GM04504 (cell line): ENCODE measurements at places on chromosomes 4 and X.

- no peak for DNase-seq
These were observed 25.9 kb upstream of the SMARCAD1 start for GRCh38 chr4:94181815-94182214.

DNA sequence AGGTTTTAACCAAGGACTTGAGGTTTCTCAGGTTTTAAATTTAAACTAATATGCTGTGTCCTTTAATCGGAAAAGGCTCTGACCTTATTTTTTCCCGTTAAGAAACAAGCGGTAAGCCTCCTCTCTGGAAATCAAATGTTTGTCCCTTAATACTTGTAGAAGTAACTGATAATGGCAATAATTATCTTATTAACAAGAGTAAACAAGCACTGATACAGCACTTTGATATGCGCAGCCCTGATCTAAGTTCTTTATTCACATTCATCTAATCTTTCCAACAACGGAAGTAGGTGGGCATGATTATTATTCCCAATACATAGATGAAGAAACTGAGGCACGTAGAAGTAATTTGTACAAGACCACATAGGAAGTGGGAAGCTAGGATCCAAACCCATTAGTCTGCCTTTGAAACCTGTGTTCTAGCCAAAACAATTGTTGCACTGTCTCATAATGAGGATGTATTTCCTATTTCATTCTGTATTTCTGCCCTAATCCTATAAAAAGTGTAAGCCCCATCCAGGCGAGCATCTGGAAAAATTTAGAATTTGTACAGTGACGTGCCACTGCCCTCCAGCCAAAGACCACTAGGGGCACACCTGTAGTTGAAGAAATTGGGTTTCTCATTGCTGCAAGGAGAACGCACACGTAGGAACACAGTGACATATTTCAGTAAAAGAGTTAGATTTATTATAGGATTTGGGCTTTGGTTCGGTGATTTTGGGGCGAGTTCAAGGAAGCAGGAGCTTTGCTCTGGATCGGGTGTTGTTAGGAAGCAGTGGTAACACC is 606 bp downstream of the CXorf58 start:
- DNase-seq: no peak

DNA sequence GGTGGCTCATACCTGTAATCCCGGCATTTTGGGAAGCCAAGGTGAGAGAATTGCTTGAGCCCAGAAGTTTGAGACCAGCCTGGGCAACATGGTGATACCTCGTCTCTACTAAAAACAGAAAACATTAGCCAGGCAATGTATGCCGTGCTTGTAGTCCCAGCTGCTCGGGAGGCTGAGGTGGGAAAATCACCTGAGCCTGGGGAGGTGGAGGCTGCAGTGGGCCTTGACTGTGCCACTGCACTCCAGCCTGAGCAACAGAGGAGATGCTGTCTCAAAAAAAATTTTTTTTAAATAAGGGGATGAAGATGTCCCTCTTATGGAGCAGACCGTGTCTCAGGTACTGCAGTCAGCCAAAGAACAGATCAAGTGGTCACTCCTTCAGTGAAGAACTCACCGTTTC is 13.5 kb downstream of the CTAG1B start:
- no peak for DNase-seq

GRCh38 chrX:31603411-31604120 is 531.7 kb upstream of the FTHL17 start:
- no peak for DNase-seq

- DNase-seq: peak; percentile 71
These were observed 34.6 kb downstream of the NBDY start for GRCh38 chrX:56763556-56764152.

- DNase-seq: no peak
These were observed 384.3 kb downstream of the GPM6A start for GRCh38 chr4:175427751-175428150.

- DNase-seq: no peak
These were observed 801.4 kb upstream of the GRID2 start for GRCh38 chr4:91502365-91502764.

DNA sequence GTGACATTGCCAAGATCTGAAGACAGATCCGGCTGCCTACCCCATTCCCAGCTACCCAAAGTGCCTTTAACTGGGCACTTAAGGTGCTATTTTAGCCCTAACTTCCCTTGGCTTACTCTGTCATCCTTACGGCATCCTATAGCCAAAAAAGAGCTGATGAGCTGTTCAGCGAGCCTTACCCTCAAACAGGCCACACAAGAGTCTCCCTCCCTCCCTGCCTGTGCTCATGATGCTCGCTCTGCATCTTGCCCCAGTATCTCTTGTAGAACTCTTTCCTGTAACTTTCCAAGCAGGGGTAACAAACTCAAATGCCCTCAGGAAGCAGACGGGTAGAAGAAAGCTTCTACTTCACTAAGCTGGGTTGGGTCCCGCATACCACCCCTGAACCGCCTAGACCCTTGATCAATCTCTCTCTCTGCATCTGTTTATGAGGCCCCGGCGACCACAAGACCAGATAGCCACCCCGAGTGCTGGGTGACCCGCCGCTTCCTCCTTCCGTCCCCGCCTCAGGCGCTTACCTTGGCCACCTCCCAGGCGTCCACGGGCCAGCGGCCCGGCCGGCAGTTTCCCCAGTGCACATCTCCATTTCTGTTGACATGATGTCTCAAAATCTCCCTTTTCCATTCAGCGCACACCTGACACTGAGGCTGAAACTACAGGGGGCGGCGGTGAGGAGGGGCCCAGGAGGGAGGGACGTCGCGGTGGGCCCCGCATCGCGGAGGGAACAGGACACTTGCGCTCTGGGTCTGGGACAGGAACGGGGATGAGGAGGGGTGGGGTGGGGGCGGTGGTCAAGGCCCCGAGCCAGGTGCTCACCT is 663 bp downstream of the CXorf38 start:
- no peak for DNase-seq

DNA sequence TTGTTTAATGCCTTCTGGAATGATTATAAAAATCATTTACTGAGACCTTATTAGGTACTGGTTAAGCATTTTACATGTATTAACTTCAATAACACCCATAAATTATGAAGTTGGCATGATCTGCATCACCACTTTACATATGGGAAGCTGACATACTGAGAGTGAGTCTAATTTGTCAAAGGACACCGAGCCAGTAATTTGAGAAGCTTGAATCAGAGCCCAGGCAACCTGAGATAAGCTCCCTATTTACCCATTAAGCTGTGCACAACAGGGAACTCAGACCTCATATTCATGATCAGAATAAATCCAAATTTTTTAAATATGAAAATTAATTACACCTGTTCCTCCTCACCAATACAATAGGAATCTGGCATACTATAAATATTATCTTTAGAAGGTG is 247.9 kb upstream of the EPHA5 start:
- DNase-seq: no peak

DNA sequence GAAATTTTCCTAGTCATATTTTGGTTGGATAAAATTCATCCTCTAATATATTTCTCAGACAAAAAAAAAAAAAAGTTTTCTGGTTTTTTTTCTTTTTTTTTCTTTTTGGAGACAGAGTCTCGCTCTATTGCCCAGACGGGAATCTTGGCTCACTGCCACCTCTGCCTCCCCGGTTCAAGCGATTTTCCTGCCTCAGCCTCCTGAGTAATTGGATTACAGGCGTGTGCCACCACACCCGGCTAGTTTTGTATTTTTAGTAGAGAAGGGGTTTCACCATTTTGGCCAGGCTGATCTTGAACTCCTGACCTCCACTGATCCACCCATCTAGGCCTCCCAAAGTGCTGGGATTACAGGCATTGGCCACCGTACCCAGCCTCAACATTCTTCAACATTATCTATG is 432.7 kb upstream of the PABPC4L start:
- no peak for DNase-seq

- no peak for DNase-seq
These were observed 71.0 kb downstream of the MTHFD2L start for GRCh38 chr4:74228691-74229640.

DNA sequence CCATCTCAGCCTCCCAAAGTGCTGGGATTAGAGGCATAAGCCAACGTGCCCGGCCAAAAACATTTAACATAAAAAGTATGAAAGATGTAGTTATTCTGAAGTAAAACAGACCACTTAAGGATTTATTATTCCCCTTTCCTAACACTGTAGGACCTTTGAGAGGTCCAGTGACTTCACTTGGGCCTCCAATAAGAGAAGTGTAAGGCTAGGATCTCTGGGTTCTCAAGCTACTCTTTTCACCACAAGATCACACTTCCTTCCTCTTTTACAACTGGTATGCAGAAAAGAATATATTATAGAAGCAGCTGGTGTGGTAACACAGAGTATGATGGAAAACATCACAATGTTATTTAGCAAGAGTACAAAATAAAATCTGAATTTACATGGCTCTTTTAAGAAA is 30.2 kb upstream of the CCNG2 start:
- no peak for DNase-seq

- no peak for DNase-seq
These were observed 300.7 kb upstream of the MAGEC2 start for GRCh38 chrX:142505839-142506238.

- DNase-seq: no peak
These were observed 108.8 kb upstream of the NALF2 start for GRCh38 chrX:69395306-69395705.

DNA sequence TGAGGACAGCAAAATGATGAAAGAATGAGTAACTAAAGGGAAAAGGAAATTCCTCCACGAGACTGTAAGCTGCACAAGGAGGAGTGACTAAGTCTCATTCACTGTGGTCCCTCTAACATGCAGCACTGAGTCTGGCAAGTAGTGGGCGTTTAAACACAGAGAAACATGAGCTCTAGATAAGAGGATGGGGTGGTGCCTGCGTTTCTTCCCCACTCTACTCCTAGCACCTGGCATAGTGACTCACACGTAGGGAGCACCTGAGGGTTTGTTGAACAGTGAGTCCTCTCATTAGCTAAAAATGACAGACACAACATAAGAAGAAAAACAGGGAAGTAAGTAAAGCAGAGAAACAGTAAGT is 105.8 kb upstream of the CBR4 start:
- peak; percentile 86 for DNase-seq

DNA sequence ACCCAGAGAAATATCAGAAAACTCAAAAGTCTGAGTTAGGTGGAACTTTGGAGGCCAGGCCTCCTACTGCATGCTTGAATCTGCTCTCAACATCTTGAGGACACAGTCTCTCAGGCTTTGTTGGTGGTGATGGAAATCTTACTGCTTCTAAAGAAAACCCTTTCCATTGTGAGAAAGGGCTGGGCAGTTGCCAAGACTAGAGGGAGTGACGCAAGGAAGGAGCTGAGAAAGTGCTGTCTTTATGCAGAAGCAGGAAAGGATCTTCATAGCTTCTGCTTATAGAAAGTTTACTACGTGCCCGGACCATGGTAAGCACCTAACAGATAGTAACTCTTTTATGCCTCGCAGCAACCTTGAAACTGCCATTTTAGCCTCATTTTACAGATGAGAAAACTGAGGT is 2.4 kb upstream of the CRMP1 start:
- no peak for DNase-seq

DNA sequence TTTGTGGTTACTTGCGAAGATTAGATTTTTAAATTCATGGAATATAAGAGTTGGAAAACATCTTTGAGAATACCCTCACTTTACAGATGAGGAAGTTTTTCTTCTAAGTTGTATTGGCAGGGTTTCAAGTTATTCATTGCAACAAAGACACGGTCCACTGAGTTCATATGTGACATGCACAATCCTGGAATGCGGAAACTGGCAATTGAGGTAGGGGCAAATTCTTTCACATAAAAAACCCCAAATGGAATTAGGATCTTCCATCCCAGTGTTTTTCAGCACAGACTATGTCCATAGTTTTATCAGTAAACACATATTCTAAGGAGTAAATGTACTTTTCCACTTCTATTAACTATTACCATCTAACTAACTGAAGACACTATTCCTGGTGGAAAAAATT is 81.8 kb upstream of the NAP1L5 start:
- no peak for DNase-seq

- DNase-seq: no peak
These were observed 36.5 kb upstream of the TFDP3 start for GRCh38 chrX:133254666-133255065.

GRCh38 chrX:18348047-18348446 is 6.4 kb downstream of the SCML2 start:
- DNase-seq: no peak
